CD4-positive, alpha-beta T cell treated with Interleukin-15 for 1 hour (primary cell): ENCODE measurements at places on chromosomes 4 and X.

DNA sequence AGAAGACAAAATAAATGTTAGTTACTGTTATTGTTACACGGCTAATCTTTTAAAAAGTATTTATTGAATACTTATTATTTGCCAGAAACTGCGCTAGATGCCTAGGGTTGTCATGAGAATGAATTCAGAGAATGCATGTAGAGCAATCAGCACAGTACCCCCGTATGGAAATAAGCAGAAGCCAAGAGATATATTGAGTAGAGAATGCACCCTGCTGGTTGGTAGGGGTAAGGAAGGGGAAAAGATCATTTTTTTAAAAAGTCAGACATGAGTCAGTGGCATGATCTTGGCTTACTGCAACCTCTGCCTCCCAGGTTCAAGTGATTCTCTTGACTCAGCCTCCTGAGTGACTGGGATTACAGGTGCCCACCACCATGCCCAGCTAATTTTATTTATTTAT lies 13.1 kb upstream of the DRP2 start:
- no peak for DNase-seq

DNA sequence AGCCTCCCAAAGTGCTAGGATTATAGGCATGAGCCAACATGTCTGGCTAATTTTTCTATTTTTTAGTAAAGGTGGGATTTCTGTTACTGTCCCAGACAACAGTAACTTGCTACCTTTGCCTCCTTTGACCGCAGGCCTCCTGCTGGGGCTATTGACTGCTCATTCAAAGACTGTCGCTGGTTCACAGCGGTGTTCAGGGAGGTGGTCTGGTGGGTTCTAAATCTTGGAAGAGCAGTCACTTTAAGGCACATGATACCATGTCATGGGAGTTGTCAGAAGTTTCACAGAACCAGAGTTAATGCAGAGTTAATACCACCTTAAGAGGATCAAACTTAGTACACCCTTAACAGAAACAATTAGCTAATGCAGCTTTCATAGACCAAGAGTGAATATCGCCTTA lies 3.8 kb downstream of the ASMT start:
- no peak for DNase-seq

GRCh38 chr4:83151651-83152050 lies 37.1 kb upstream of the PLAC8 start:
- no peak for DNase-seq

DNA sequence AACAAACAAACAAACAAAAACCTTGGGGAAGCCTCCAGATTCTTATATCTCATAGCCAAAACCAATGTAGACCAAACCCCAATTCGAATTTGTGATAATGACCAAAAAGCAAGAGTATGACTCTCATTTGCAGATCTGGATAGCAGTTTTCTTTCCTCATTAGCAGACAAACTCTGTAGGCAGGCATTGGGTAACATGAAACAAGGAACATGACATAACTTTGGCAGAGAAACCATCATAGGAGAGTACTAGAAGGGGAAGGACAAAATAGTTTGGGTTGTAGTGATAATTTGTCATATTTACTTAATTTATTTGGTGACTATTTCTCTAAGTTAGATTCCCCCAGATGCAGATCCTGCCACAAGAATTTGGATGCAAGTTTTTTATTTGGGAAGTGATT lies 187.8 kb downstream of the MID1IP1 start:
- no peak for DNase-seq

- DNase-seq, result peak; percentile 20
Observed at GRCh38 chrX:17046478-17047097, 100.1 kb downstream of the REPS2 start.
